ENCODE measurements at places on chromosomes 2 and 18.
A peak's percentile ranks its signal among the peaks of the same experiment; 100 is the strongest.

DNA sequence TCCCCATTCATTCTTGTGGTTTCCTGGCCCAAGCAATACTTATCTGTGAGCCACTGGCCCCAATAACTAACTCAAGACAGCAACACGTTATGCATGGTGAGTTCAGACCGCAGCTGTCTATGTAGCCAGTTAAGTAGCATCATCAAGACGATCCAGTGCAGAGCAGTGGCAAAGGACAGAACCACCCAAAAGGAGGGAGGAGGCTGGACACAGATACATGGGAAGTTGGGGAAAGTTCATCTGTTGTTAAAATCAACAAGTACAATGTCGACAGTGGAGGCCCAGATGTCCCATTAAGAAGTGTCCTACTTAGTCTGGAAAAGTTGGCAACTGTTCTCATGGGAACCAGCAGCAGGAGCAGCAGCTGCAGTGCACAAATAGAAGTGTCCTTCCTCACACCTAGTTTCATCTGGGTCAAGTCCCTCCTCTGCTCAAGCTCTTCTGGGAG is 106.9 kb upstream of the THOC1 start:
- no peak for DNase-seq

DNA sequence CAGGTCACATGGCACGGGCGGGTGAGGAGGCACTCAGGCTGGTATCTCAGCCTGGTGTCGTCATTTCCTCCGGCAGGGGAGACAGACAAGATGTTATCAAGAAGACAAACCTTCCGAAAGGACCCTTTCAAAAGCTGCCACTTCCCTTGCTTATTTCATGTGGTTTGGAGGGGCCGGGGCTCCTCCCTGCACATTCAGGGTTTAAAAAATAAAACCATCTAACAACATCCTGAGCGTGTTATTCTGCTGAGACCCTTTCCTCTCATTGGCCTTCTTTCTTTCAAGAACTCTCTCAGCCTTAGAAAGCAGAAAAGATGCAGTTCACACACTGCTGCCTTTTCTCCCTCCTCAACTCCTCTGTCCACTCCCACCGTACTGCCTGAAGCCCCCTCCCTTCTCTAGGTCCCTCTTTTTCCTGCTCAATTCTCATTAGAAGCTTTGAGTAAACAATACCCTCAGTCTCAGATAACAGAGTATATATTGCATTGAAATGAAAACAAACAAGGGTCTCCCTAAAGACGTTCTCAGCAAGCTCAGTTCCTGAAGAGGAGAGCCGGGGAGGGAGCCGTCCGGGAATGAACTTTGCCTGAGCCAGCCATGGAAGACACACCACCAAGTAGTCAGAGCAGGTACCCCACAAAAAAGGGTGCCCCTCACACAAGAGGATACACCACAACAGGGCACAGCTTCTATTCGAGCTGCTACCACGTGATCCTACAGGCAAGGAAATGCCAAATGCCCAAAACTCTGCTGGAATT is 9.7 kb downstream of the SMAD7 start:
- peak; percentile 82 for DNase-seq

DNA sequence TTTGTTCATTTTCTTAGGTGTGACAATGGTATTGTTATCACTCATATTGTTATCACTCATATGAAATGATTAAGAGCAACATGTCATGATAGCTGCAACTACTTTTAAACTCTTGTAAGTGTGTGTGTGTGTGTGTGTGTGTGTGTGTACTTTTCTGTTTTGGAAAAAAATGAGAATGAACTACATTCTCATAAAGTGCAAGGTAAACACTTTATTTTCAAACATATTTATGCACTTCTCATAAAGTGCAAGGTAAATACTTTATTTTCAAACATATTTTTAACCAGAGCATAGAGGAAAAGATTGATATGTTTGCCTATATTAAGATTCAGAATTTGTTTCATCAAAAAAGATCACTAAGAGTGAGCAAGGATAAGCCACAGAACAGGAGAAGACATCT is 99.8 kb downstream of the TEX51 start:
- no peak for DNase-seq

DNA sequence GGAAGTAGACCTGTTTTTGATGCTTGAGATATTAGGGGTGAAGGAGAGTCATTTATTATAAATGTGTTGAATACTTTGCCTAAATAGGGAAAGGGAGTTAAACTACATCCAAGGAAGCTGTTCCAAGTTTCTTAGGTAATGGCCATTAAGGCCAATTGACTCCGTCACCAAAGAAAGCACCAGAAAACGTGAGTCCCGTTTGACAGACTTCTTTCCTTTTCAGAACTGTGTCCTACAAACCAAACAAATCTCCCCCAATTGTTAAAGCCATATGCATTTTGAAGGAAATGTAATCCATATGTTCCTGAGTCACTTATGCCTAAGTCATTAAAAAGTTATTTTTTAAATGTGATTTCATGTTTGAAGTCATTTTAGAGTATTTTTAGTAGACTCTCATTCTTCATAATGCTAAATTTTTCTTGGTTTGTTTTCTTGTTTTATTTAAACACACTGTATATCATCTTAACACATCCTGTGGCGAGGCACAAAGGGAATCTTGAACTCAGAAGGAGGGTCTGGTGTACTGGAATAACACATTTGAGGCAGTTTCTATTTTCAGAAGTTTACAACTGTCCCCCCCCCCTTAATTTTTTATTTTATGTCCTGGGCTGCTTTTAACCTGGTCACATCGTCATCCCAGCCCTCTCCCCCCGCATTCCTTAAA is 133.7 kb downstream of the RHBDD1 start:
- no peak for DNase-seq

DNA sequence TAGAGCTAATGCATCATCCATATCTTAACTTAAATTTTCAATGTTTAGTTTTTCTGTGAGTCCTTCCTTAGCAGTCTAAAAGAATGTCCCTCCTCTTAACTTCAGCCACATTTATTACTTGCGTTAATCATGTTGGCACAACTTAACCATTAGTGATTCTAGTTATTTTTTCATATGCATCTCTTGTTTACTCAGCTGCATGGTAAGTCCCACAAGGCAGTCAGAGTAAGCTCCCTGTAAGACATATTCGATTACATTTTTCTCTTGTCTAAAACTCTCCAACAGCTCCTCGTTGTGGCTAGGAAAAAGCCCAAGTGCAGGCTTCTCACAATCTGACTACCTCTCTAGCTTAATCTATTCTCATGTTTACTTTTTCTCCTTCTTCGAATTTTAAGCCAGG is 2045.3 kb upstream of the PIK3C3 start:
- DNase-seq, result no peak

DNA sequence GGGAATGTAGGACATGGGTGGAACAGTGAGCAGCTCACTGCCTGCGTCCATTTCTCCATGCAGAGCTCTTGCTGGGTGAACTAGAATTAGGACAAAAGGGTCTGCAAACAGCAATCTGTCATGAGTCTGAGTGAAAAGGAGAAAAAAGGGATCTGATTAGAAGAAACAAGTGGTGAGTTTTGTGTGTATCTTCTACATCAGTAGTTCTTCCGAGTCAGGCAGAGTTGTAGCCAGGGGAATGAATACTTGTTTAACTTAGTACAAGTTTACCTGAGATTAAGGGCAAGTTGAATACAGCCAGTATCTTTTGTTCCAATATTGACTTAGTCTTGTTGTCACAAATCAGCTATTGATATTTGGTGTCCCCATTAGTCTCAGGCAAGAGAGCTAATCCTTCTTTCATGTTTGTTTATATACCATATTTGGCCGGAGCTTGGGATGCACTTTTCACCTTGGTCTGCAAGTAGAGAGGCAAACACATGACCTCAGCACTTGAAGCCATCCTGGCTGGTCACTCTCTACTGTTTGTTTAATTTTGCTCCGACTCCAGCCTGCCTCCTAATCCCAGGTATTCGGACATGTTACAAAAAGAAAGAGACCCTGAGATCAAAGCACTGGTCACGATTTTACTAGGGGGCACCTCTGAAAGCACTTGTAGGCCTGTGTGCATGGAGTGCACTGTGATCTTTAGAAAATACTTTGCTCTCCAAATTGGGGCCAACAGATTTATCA is 211.0 kb upstream of the NT5C1B start:
- DNase-seq, result no peak

DNA sequence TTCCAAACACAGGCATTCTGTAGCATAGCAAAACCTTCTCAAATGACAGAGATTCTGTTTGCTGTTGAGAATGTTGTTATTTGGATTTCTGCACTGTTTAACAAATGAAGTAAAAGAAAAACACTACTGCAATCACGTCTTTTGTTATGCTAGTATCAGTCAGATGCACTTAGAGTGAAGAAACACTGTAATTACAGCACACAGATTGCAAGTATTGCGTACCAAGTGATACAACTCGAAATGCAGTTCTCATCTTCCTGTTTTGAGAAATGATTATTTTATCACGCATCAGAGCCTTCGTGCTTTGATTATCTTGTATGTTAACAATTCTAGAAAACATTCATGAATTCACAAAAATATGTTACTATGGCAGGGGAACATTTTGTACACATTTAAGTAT is 41.8 kb upstream of the KLF11 start:
- no peak for DNase-seq

- no peak for DNase-seq
Measured at GRCh38 chr2:30359644-30360167, 87.3 kb upstream of the LCLAT1 start.

DNA sequence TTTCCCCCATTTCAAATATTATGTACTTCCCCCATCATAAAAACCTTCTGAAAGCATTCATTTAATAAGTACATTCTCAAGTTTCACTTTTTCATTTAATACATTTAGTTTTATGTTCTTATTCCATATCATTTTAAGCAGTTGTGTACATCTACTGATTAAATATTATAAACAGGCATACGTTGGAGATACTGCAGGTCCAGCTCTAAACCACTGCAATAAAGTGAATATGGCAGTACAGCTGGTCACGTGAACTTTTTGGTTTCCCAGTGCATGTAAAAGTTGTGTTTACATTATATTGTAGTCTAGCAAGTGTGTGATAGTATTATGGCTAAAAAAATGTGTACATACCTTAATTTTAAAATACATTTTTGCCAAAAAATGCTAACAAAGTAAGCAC is 48.7 kb downstream of the TET3 start:
- DNase-seq, result no peak

GRCh38 chr2:32626639-32627221 is 1.1 kb upstream of the TTC27 start:
- no peak for DNase-seq

DNA sequence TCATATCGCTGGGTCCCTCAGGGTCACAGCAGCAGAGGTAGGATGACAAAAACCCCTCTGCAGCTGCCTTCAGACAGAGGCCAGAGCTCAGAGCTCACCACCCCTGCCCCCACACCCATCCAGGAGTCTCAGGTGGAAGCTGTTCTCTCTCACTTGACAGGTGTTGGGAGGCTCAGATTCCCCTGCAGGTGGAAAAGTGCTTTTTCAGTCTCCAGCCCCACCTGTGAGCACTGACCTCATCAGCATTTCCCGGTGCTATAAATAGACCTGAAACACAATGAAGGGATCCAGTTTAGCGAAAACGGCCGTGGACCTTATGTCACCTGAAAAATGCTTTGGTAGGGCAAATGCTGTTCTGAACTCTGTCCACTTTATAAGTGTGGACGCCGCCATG is 254.9 kb downstream of the NDUFA10 start:
- no peak for DNase-seq

Data from natural killer cell treated with Interleukin-12 subunit alpha and Interleukin-12 subunit beta and Interleukin-15 and Interleukin-18, amount 100 ng/mL, for 72 hours (primary cell).